Stimulated activated CD8-positive, alpha-beta memory T cell treated with anti-CD3 and anti-CD28 coated beads, Interleukin-15, amount 100 ng/mL, for 24 hours (primary cell): ENCODE measurements at places on chromosomes 1 and 21.

- DNase-seq = no peak
Observed at GRCh38 chr1:204092632-204093420, 19.9 kb downstream of the SOX13 start.

GRCh38 chr1:156076609-156077429 lies 5.4 kb downstream of the MEX3A start:
- no peak for DNase-seq

DNA sequence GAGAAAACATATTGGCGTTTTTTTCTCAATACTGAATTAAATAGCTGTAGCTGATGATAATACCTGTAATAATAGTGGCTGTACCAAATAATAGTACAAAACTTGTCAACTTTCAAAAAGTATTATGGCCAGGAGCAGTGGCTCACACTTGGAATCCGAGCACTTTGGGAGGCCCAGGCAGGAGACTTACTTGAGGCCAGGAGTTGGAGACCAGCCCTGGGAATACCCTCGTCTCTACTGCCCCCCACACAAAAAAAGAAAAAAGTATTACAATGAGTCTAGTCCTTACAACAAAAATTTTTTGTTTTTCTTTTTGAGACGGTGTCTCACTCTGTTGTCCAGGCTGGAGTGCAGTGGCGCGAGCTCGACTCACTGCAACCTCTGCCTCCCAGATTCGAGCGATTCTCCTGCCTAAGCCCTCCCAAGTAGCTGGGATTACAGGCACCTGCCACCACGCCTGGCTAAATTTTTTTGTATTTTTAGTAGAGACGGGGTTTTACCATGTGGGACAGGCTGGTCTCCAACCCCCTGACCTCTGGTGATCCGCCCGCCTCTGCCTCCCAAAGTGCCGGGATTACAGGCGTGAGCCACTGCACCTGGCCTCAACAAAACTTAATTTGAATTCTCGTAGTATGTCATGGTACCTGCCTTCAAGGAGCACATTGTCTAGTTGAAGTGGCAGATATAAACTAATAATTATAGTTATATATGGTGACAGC lies 1.4 kb downstream of the RBBP4 start:
- DNase-seq = no peak

- no peak for DNase-seq
Observed at GRCh38 chr1:21783679-21784603, 992 bp upstream of the USP48 start.

DNA sequence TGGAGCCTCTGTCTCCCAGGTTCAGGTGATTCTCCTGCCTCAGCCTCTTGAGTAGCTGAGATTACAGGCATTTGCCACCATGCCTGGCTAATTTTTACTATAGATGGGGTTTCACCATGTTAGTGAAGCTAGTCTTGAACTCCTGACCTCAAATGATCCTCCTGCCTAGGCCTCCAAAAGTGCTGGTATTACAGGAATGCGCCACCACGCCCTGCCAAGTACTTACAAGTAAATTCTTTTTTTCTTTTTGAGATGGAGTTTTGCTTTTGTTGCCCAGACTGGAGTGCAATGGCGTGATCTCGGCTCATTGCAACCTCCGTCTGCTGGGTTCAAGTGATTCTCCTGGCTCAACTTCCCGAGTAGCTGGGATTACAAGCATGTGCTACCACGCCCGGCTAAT lies 42.5 kb downstream of the RPRD2 start:
- DNase-seq = no peak

- no peak for DNase-seq
Observed at GRCh38 chr1:48681476-48682305, 95.0 kb downstream of the BEND5 start.

GRCh38 chr1:39690794-39691382 lies 345 bp downstream of the HPCAL4 start:
- DNase-seq = no peak

DNA sequence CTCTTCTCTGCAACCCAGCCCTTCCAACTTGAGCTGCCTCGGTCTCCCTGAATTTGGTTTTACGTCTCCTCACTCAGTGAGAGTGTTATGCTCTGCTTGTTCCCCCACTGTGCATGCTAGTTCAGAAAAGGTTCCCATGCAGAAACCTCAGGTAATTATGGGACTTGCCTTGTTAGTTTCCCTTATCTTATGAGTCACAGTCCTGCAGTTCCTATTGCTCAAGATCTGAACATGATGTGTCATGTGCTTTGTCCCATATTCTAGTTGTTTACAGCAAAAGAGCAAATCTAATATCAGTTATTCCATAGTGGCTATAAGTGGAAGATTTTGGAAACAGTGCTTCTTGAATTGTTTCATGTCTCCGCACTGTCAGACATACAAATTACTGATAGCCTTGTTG lies 74.4 kb downstream of the DUSP10 start:
- no peak for DNase-seq

DNA sequence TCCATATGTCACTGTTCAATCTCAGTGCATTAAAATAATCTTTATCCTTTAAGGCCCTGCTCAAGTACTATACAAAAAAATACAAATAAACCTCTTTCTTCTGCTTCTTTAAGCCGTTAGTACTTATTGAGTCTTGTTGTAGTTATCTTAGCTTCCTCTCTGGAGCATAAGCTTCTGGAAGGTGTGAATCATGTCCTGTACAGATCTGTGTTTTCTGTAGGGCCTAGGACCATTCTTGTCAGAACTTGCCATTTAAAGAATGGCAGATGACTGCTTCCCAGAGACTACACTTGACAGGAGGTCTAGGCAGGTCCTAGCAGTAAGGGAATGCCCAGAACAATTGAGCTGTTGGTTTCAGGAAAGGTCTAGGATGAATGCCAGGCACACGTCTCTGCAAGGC lies 12.9 kb downstream of the NEK7 start:
- DNase-seq = no peak

DNA sequence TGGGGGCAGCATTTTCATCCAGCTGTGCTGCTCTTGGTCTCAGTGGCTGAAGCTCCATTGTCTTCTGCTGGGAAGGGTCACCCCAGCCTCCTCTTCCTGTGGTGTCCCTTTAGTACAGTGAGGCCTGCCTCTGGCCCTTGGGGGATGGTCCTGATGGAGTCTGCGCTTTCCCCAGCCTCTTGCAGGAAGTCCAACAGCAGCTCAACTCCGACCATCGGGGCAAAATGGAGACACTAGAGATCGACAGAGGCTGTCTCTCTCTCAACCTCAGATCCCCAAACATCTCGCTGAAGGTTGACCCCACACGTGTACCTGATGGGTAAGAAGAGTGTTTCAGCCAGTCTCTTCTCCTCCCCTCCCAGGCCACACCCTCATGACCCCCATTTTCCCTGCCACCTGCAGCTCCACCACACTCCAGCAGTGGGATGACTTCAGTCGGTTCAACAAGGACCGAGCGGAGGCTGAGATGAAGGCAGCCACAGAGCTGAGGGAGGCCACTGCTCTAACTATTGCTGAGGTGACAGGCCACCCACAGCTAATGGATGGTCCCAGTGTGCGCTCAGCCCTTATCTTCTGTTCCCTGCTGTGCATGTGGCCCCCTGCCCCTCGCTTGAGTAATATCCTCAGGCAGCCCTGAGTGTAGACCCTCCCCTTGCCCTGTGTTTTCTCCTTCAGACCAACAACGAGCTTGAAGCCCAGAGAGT lies 2.0 kb upstream of the ADPRS start:
- DNase-seq = no peak

DNA sequence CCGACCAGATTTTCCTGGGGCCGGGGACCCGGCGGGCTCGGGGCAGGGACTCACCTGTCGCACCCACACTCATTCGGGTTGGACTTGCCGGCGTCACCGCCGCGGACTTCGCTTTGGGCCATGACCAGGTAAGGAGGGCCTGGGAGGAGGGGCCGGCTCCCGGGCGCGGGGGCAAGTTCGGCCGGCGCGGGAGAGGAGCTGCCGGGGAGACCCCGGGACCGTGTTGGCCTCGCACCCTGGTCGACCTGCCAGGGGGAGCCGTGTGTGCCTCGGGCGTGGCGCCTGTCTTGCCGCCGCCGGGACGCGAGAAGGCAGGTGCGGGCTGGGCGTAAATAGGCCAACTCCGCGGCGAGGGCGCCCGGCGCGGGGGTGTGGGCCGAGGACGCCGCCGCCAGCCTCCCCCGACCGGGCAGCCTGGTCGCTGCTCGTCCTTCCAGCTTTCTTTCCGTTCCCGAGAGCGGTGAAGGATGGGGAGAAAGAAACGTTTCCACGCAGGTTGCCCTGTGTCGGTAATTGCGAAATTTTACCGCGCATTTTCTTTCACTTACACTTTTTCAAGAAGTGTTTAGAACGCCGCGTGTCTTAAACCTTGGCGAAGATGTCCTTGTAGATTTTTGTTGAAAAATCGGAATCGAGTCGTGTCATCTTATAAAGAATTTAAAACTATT lies 558 bp downstream of the USP1 start:
- no peak for DNase-seq

DNA sequence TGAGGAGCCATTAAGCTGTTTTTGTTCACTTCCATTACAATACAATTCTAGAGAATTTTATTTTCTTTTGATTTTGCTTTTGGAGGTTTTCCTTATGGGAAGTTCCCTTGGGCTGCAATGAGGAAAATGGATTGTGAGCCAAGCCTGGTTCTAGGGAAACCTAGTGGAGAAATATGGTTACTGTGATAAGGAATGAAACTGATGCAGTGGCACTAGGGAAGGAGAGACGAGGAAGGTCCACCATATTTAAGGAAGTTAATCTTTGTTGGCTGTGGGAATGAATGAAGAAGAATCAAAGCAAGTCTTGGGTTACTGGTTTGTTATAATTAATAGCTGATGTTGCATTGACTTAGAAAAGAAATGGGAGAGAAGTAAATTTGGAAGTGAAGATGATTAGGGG lies 28.4 kb downstream of the CHML start:
- no peak for DNase-seq

DNA sequence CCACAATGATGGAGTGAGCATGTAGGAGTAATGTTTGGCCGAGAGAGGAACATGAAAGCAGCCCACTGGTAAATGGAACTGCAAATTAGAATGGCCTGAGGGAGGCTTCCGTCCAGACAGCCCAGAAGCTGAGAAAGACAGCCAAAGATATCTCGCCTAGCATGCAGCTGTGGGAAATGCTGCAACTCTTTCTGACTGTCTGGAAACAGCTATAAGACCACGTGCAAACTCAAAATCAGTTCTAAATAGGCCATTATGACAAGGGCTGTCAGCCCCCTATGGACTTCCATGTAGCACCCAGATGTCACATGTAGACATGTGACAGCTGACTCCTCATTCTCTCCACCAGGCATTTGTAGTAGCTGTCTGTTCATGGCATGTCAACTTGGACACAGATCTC lies 62.9 kb upstream of the ATP1A1 start:
- DNase-seq = no peak

DNA sequence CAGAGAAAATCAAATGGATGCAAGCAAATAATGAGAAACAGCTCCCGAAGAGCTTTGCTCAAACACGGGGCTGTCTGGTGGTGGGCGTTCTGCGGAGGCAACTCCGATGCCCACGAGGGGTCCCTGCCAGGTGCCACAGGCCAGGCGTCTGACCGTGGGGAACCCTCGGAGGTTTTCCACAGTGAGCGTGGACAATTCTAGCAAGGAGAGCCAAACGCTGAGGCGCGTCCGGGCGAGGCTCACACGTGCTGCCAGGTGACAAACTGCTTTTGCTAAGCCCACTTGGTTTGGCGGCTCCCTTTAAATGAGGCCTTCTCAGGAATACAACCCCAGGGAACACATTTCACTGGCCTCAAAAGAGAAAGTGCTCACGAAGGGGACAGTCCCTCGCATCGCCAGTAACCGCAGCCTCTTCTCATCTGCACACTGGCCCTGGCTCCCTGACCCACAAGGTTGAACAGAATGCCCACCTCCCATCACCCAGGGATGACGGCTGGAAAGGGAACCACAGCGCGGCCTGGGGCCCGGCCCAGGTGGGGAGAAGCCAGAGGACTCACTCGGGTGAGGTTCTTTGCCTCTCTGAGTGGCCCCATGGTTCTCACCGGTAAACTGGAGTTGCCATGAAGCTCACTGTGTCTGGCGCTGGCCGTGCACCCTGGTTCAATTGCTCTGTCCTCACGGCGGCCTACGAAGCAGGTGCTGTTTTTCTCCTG lies 97.4 kb downstream of the PRDM16 start:
- DNase-seq = no peak

DNA sequence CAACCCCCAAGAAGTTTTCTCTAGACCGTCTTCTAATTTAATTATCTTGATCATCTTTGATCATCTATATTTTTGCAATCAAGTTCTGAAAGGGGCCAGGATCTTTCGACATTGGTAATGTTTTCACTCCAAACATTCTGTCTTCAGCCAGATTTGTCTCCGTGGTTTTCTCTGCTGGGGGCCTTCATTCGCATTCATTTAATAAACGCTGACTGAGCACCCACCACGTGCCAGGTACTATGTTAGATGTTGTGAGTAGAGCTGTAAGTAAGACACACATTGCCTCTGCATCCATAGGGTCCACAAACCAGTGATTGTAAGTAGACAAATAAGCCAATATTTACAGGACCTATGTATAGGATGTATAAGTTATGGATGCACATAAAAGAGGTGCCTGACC lies 134.5 kb upstream of the MROH9 start:
- no peak for DNase-seq

- DNase-seq = no peak
Observed at GRCh38 chr1:84720221-84720780, 30.0 kb upstream of the SSX2IP start.

DNA sequence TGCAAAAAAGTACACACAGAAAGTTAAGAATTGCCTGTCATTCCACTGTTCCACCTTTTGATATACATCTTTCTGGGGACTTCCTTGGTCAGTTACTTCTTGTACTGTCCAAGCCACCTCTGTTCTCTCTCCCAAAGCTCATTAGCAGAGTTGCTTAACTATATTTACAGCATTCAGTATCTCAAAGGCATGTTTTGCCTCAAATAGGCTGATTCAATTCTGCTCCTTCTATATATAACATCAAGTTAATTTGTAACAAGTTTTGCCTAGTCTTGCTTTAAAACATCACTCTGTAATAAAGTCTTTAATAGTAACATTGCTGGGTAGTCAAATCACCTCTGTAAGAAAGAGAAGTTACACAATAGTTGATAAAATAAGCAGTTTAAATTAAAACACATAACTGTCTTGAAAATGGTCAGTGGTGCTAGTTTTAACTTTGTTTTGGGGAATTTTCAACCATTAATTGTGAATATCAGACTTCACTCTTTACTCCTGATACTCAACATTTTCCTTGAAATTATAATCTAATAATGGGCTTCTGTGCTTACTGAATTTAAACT lies 35.7 kb downstream of the EDARADD start:
- no peak for DNase-seq

DNA sequence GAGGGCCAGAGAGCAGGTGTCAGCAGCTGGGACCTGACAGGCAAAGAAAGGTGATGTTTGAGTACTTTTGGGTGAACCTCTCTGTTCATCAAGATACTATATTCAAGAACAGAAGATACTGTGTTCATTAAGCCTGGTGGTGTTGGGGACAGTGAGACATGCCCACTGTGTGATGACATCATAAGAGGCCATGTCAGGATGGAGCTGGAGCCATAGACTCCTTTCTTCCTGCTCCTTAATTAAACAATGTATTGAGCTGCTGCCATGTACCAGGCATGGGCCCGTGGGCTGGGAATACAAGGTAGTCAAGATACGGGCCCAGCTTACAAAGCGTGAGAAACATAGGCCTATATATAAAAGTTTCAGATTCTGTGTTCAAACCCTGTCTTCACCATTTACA lies 435.4 kb downstream of the RPS6KC1 start:
- no peak for DNase-seq

GRCh38 chr1:84353695-84354094 lies 44.6 kb upstream of the DNASE2B start:
- DNase-seq = no peak
